Thymus (tissue), 14 donors: ENCODE measurements at places on chromosomes 6 and 20.

- no peak for DNase-seq
Observed at GRCh38 chr6:91328241-91328640, 741.4 kb upstream of the MAP3K7 start.

GRCh38 chr6:27541212-27541932 lies 68.5 kb upstream of the ZNF184 start:
- DNase-seq = no peak

DNA sequence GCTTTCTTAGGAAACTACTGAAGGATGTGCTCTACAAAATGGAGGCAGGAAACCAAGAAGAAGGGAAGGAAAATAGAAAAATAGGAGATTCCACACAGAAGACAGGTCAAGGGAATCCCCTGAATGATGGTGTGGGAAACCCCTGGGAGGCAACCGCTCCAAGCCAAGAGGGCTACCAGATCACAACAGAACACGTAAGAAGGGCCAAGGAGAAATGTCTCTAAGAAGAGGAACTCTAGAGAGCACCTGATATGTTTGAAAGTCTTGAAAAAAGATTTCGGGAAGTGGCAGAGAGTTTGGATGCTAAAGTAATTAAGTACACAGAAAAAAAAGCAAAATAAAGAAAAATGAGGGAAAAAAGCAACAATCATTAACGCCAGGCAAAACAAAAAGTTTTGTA lies 7.1 kb downstream of the KIF13A start:
- no peak for DNase-seq

- no peak for DNase-seq
Observed at GRCh38 chr20:34669094-34669493, 7.8 kb downstream of the PIGU start.

GRCh38 chr6:113565306-113565705 lies 291.8 kb upstream of the MARCKS start:
- DNase-seq = no peak

GRCh38 chr6:135191508-135192255 lies 10.6 kb downstream of the MYB start:
- no peak for DNase-seq

- DNase-seq = no peak
Observed at GRCh38 chr6:167979436-167980139, 17.9 kb upstream of the KIF25 start.

- DNase-seq = no peak
Observed at GRCh38 chr20:62837790-62838127, 20.9 kb downstream of the COL9A3 start.

DNA sequence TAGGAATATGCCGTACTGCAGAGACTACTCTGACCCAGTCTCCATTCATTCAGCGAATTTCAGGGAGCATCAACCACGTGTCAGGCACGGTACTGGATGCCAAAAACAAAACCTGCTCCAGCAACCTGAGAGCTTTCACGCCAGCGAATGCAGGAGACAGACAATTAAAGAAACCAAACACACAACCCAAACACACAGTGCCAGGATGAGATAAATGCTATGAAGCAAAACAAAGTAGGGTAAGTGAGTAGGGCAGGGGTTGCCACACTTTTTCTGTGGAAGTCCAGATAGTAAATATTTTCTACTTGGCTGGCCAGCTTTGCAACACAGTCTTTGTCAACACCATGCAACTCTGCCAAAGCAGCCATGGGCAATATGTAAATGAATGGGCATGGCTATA lies 10.0 kb downstream of the MOCS1 start:
- no peak for DNase-seq

- DNase-seq = no peak
Observed at GRCh38 chr6:2885967-2886735, 17.0 kb downstream of the SERPINB9 start.

DNA sequence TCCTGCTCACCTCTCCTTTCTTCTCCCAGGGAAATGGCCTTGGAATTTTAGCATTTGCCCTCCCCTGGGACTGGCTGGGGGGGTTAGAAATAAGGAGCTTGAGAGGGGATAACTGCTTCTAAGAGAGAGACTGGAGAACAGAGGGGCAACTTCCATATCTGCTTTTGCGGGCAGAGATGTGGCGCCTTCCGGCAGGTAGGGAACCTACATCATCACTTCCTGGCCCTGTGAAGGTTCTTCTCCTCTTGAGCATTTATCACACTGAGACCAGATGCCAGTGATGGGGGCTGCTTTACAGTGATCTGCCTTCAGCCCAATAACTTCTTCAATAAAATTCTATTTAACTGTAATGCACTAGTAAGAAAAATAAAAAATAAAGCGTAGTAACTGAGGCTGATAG lies 48.1 kb downstream of the TBC1D7 start:
- peak; percentile 22 for DNase-seq

GRCh38 chr6:107115695-107116327 lies 496 bp upstream of the BEND3 start:
- no peak for DNase-seq

DNA sequence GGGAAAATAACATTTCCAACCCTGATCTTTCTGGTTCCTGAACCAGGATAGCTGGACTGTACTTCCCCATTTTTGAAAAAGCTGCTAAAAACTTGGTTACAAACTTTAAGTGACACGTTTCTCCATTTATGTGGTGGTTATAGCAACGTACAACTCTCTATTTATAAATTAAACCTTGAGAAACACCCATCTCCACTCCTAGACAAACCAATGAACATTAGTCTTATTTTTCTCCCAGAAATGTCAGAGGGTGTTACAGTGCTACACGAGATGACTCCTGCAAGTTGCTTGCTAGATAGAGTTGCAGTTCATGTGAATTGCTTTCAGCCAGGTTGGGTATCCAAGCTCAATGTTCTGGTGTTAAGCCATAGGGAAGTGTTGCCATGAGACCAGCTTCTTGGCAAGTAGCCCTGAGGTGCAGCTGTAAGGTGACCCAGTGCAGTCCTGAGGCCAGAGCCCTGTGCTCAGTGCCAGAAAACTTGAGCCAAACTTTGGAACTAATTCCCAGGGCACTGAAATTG lies 51.3 kb upstream of the REV3L start:
- no peak for DNase-seq

- peak; percentile 35 for DNase-seq
Observed at GRCh38 chr20:62892348-62893304, 31.0 kb upstream of the TCFL5 start.

- DNase-seq = no peak
Observed at GRCh38 chr20:8473459-8473858, 341.4 kb downstream of the PLCB1 start.

DNA sequence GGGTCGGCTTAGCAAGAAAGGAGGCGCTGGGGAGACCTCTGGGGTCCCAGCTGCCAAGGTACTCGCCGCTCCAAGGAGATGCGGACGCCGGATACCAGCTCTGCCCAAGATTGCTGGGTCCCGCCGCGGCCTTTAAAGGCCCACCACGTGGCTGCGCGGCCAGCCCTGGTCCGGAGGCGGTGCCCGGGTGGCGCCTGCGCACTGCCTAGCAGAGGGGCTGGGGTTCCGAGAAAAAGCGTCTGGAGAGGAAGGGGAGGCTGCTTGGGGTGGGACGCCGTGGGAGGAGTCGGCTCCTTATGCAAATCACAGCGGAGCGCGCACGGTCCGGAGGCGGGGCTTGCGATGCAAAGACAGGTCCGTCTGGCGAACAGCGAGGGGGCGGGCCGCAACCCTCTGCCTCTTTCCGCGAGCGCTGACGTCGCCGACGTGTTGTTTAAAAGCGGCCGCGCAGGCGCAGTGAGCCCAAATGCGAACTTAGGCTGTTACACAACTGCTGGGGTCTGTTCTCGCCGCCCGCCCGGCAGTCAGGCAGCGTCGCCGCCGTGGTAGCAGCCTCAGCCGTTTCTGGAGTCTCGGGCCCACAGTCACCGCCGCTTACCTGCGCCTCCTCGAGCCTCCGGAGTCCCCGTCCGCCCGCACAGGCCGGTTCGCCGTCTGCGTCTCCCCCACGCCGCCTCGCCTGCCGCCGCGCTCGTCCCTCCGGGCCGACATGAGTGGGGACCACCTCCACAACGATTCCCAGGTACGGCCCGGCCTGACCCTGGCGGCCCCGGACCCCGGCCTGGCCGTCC lies at the start of gene TOP1:
TOP1 (plus strand) TSS at position 464 of the 791 bp plus-strand sequence; CDS start at position 710, 246 bp downstream.
- DNase-seq = peak; percentile 99

- no peak for DNase-seq
Observed at GRCh38 chr20:41256516-41256915, 61.0 kb downstream of the ZHX3 start.

GRCh38 chr20:5413394-5413793 lies 96.6 kb upstream of the PROKR2 start:
- no peak for DNase-seq

DNA sequence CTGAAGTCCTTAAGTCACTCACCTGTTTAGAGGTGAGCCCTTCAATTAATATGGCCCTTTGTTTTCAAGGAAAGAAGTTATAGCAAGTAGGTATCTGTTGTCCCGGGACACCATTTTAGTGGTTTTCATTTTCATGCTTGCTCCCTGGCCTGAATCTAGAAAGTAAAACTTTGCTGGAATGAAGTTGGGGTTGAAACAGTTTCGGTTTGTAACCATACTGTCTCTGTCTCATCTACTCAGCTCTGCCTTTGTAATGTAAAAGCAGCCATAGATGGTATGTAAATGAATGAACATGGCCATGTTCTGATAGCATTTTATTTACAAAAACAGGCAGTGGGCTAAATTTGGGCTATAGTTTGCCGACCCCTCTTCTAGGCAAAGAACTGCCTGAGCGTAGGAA lies 64.9 kb upstream of the GNRH2 start:
- no peak for DNase-seq

DNA sequence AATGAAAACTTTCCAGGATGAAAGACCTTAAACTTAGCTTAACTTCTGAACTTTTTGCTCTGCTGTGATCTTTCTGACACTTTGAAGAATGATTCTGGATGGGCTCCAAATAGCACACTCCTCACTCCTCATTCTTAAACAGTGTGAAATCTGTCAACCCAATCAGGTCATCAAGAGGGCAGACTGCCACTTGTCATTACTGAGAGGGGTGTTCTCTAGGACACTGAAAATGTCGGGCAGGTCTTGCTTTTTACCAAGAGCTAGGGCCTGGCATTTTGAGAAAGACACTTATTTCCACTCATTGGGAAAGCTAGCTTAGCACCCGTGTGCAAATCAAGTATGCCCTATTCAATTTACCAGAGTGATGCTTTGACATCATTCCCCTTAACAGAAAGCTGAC lies 122.2 kb downstream of the MTFR2 start:
- DNase-seq = no peak

DNA sequence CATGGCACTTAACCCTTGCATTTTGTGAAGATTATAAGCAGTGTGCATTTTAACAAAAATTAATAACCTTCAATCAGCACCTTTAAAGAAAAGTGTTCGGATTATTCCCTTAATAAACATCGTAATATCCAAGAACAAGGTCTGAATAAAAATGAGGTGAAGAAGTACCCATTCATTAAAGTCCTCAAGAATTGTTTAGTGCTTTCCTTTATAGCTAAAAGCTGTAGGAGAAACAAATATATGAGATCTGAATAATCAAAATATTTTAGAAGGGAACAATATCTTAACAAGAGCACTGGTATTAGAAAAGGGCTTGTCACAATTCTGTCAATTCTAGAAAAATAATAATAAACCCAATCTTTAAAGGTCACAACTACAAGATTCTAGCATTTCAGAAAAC lies 167.7 kb upstream of the SUPT3H start:
- DNase-seq = no peak

GRCh38 chr6:87671555-87672029 lies 30.4 kb downstream of the AKIRIN2 start:
- no peak for DNase-seq

DNA sequence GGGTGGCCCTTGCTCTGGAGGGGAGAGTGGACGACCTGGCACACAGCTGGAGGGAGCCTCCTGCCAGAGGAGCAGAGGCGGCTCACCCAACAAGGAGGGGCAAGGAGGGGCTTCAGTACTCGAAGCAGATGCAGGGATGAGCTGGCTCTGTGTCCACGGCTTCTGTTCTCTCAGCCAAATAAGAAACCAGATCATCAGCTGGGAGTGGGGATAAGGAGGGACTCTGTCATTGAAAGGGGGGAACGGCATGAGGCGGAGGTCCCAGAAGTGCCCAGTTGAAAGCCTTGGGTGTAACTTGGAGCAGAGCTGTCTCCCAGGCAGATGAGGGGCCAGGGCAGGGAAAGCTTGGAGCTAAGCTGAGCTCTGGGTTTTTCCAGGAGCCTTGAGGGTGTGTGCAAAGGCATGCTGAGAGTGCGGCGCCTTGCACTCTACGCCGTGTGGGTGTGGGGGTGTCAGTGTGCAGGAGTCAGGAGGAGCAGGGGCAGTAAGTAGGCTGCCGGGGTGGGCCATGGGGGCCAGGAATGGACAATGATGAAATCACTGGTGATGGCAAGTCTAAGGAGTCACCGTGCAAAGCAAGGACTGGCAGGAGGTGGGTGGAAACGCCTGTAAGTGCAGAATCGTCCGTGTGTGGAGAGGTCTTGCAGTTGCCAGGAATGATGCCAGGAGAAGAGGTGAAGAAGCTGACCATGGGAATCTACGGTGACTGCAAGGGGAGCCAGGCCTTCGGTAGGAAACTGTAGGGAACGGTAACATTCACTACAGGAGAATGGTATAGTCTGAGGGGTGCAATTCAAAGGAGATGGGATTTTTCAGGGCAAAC lies 85.4 kb upstream of the FOXQ1 start:
- no peak for DNase-seq

- DNase-seq = no peak
Observed at GRCh38 chr6:166365806-166366205, 16.9 kb downstream of the MPC1 start.

DNA sequence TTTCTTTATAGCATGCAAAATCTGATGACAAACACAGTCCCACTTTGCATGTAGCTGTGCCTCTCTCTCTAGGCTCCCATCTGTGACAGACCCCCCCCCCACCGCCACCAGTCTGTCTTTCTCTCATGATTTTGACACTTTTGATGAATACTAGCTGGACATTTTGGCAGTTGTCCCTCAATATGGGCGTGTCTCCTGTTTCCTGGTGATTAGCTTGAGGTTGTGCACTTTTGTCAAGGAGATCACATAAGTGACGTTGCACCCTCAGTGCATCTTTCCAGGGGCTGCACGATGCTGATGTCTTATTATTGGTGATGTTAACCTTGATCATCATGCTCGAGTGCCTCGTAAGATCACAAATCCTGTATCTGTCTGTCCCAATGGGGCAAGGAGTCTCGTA lies 155.1 kb downstream of the EYA2 start:
- DNase-seq = no peak

DNA sequence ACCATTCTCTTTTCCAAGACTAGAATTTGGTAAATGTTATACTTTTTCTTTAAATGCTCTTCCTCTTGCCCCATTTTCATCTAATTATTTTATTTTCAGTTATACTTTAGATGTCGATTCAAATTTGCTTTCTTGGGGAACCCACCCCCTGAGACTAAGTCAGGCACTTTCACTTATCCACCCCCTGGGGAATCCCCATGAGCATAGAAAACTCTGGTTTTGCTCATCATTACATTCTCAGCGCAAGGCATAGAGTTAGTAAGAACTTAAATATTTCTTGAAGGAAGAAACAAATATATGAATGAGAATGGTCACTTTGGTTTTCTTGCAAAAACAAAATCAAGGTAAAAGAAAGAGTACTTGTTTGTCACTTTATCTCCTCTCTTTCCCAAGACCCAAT lies 25.1 kb upstream of the HSF2 start:
- no peak for DNase-seq
